ENCODE measurements at places on chromosomes 5 and 9. TPM values are rescaled to one million over a fixed set of nuclear protein-coding genes. Genes with fewer than 3 reads are reported as not detected.

The DOCK2 gene
- total RNA-seq: 1.4 TPM

The ECSCR gene
- not detected for total RNA-seq

The ADAMTSL1 gene
- total RNA-seq: 11.7 TPM

The CARD9 gene
- 0.17 TPM for total RNA-seq

The VLDLR gene
- 7.8 TPM for total RNA-seq

The OLFML2A gene
- total RNA-seq: 5.5 TPM

The PCDHA4 gene
- total RNA-seq: 0.04 TPM

The C7 gene
- total RNA-seq: 4.0 TPM

The BTNL9 gene
- total RNA-seq: not detected

The SLCO6A1 gene
- total RNA-seq: not detected

- DNase-seq: no peak
Measured at GRCh38 chr5:6349387-6349786, 29.0 kb downstream of the MED10 start.

GRCh38 chr5:31390256-31390655, 141.6 kb downstream of the DROSHA start:
- DNase-seq: no peak

DNA sequence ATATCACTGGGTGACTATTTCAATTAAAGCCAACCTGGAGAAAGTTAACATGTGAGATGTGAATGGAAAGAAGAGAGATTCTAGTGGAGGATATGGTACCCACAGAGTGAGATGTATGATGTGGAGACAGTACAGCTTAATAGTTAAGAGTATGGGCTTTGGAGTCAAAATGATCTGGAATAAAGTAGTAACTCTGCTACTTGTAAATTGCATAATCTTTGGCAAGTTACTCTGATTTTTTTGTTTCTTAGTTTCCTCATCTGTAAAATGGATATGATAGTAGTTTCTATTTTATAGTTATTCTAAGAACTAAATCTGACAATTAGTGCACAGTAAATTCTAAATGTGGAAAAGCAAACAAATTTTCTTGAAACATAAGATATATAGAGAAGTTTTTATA, 79.2 kb downstream of the ISOC1 start:
- DNase-seq: no peak

- no peak for DNase-seq
Measured at GRCh38 chr5:172458976-172459782, 4.9 kb upstream of the SH3PXD2B start.

DNA sequence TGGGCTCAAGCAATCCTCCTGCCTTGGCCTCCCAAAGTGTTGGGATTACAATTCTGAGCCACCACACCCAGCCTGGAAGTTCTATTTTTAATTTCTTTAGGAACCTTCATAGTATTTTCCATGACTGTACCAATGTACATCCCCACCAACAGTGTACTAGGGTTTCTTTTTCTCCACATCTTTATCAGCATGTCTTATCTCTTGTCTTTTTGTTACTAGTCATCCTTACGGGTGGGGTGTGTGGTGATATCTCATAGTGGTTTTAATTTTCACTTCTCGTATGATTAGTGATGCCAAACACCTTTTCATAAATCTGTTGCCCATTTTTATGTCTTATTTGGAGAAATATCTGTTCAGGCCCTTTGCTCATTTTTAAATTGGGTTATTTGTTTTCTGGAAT, 123.0 kb upstream of the MEF2C start:
- no peak for DNase-seq

- DNase-seq: no peak
Measured at GRCh38 chr5:159814805-159815585, 101.3 kb upstream of the ADRA1B start.

GRCh38 chr5:136028782-136029742, at the start of gene TGFBI:
TSS of gene TGFBI (plus strand) at chr5:136028988. CDS start at chr5:136029056, 68 bp downstream.
- DNase-seq: peak; percentile 73

GRCh38 chr9:129280623-129281271, 102.7 kb upstream of the IER5L start:
- no peak for DNase-seq

DNA sequence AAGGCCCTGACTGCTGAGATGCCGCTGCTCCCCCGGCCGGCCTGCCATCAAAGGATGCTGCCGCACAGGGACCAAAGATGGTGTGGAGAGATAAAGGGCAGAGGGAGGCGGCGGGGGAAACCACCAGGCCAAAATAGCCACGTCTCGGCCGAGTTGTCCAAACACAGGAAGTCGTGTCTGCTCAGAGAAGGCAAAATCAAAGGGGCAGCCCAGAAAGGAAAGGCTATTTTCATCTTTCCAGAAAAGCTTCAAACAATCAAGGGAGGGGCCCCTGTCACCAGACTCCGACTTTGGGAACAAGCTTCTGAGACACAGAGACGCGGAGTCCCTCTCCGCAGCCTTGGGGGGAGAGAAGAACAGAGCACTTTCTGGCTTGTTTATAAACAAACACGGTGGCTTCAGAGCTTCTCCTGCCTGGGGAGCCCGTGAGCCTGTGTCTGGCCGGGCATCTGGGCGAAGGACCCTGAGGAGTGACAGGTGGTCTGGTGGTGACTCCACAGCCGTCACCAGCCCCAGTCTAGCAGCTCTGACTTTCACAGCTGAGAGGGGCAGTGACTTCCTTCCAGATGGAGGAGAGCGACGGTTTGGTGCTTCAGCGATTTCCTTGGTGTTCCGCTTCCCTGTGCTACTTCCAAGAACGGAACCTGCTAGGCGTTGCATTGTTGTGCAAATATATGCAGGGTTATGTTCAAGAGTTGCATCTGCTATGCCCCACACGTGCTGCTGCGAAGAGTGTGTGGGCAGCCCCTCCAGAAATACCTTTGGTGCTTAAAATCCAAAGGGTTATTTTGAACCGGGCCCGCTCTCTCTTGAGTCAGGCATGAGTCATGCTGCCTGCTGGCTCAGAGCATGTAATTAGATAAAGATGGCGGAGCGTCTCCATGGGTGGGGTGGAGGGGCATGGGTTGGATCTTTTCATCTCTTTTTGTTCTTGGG, 24.0 kb downstream of the ADAMTSL2 start:
- DNase-seq: peak; percentile 71
